ENCODE measurements at places on chromosomes 7 and 10.

DNA sequence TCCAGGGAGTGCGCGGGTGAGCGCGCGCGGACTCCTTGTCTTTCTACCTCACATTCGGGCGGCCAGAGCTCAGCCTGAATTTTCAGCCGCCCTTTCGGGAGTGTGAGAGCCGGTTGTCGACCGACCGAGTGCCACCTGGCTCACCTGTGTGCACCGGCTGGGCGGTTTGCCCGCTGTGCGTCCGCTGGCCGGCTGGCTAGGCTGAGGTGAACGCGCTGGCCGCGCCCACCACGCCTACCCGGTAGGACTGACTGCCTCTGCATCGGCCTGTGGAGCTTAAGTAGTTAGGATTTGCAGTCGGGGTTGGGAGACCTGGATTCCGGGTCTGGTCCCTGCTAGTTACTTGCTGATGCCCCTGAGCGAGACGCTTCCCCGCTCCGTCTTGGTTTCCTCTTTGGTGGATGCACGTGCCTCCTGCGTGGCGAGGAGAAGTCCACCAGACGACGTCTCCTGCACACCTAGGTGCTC lies 553 bp downstream of the TSPAN15 start:
- peak; percentile 51 for DNase-seq

DNA sequence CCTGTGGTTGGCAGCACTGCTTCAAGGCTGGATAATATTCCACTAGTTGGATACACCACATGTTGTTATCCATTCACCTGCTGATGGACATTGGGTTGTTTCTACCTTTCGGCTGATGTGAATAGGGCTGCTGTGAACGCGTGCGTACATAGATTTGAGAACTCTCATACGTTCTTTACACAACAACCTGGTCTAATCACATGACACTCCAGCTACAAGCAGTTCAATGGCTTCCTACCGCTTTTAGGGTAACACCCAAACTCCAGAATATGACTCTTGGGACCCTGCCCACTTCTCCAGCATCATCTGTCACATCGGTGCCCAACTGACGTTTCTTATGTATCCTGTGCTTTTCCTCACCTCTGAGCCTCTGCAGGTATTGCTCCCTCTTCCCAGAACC lies 114.6 kb downstream of the ABLIM1 start:
- DNase-seq = no peak

- no peak for DNase-seq
Observed at GRCh38 chr10:22229802-22230157, 12.0 kb upstream of the EBLN1 start.

DNA sequence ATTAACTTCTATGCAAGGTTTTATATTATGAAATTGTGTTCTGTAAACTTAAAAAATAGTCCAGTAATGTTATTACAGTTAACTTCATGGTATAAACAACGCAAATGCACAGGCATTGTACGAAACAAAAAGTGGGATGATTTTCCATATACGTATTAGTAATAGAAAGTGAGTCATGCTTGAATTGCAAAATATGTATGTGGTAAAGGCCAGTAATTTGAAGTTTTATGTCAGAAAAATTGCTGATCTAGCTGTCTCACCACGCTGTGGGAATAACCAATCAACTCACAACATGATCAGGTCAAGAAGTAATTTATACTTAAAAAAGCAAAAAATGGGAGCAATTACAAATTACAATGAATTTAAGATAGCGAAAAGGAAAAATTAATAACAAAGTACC lies 37.0 kb upstream of the GLI3 start:
- no peak for DNase-seq

DNA sequence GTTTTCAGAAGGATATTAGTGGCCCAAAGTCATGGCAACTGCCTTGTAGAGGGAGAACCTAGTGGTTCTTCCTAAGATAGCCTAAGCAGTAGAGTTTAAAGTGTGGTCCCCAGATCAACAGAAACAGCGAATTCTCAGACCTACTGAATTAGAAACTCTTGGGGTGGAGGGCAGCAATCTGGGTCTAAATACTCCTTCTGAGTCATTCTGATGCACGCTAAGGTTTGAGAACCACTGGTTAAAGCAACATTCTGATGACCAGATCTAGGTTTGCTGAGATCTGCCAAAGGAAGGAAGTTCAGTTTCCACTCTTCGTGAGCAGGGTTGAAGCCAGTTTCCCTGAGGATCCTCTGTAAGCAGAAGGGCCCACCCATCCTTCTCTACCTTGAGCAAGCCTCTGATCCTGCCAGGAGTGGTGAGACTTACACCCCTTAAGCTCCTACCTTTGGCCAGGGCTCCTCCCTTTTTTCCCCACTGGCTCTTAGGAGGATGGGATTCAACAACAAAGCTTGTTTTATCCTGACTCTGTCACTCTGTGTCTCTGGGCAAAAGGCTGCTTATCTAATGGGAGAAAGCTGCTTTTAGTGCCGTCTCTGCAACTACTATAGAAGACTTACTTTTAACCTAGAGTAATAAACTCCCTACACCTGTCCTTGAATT lies 26.8 kb upstream of the TRUB1 start:
- no peak for DNase-seq

DNA sequence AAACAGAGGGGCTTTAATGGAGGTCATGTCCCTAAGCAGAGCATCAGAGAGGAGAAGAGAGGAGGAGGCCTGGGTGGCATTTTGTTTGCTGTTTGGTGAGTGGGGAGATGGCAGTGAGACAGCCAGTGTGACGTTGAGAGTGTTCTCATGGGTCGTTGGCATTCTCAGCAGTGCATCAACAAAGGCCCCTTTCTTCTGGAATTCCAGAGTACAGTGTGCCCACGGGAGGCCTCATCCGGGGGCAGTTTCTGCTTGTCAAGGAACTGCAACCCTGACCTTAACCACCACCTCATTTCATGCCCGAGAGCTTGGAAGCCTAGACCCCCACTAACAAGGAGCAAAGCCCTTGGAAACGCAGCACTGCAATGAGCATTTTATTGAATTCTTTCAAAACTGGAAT lies 92.9 kb downstream of the CELF2 start:
- DNase-seq = no peak

GRCh38 chr7:136116186-136116585 lies 139.0 kb upstream of the MTPN start:
- DNase-seq = no peak

- peak; percentile 65 for DNase-seq
Observed at GRCh38 chr7:91759205-91759863, 121.2 kb downstream of the MTERF1 start.

GRCh38 chr7:135240441-135240840 lies 6.8 kb downstream of the STRA8 start:
- no peak for DNase-seq

GRCh38 chr7:95669513-95669912 lies 73.2 kb upstream of the PDK4 start:
- DNase-seq = no peak

GRCh38 chr7:99012722-99013121 lies 131.2 kb downstream of the SMURF1 start:
- DNase-seq = no peak

DNA sequence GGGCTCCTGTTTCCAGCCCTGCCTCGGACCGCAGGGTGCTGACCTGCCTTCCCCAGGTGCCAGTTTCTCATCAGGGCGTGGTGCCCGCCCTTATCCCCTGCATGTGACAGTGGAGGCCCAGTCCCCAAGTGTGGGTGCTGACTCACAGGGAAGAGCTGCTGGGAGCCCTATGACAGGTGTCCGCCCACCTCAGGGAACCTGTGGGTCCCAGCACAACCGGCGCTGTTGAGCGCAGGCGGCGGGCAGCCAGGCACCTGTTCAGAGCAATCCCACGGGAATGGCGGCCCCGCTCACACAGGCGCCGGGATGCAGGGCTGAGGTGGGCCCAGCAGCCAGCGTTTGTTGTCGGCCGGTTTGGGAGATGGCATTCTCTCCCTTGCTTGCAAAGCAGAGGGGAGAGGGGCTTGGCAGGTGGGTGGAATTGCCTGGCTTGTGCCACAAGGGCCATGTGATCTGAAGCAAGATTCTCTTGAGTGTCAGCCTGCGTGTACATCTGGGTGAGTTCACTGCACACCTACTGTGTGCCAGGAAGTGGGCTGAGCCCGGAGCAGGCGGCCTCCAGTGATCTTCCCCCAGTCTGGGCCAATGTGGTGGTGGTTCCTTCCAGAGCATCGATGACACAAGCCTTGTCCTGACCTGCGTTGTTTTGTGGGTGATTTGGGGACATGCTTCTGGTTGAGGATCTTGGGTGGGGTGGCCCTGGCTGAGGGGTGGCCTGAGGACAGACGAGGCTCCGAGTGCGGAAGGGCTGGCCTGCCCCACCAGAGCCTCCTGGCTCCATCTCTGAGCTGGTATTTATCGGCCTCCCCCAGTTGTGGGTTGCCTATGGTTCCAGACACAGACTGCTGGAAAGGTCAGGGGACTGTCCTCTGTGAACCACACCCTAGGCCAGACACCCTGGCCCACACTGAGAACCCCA lies 2.4 kb downstream of the PWWP2B start:
- DNase-seq = no peak

GRCh38 chr7:129774359-129774758 lies 162.8 kb downstream of the NRF1 start:
- DNase-seq = no peak

- no peak for DNase-seq
Observed at GRCh38 chr10:124802313-124802675, 675 bp downstream of the ABRAXAS2 start.

DNA sequence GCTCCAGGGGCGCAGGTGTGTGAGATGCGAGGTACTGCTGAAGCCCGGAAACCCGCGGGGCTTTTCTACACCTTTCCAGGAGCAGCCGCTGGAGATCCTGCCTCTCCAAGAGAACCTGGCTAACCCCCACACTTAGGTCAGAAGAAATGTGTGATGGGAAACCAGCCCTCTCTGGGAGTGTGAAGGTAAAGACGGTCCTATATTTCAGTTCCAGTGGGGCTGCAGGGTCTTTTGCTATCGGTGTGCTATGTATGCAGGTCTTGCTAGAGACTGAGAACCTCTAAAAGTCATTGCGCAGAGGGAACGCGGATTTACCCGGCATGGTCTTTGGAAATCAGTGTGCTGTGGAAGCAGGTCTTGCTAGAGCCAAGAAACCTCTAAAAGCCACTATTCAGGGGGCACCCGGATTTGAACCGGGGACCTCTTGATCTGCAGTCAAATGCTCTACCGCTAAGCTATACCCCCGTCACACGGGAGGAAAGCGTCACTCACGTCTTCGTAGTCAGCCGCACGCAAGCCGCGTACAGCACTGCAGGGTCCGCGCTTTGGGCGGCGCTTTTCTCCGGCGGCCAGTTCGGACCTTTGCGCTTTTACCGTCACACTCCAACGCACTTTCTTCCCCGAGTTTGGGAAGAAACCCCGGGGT lies 46.0 kb downstream of the ZNF777 start:
- no peak for DNase-seq

GRCh38 chr10:86152354-86152753 lies 214.2 kb downstream of the GRID1 start:
- DNase-seq = no peak

GRCh38 chr10:14587540-14588083 lies 187.1 kb downstream of the FAM107B start:
- DNase-seq = no peak

DNA sequence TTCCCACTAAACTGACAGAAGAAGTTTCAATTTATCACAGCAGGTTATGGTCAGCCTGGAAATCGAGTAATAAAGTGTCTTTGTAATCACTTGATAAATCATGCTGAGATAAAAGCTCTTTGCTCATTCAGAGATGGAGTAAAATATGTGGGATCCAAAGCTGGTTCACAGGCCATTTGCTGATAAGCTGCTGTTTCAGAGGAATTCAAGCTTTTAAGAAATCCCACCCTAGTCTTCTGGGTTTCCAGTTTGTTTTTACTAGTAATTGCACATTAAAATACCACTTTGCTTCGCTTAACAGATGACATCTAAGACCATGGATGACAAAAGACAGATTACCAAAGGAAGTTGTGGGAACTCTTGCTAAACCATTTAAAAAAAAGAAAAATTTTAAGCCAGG lies 37.4 kb upstream of the CDK6 start:
- DNase-seq = no peak

DNA sequence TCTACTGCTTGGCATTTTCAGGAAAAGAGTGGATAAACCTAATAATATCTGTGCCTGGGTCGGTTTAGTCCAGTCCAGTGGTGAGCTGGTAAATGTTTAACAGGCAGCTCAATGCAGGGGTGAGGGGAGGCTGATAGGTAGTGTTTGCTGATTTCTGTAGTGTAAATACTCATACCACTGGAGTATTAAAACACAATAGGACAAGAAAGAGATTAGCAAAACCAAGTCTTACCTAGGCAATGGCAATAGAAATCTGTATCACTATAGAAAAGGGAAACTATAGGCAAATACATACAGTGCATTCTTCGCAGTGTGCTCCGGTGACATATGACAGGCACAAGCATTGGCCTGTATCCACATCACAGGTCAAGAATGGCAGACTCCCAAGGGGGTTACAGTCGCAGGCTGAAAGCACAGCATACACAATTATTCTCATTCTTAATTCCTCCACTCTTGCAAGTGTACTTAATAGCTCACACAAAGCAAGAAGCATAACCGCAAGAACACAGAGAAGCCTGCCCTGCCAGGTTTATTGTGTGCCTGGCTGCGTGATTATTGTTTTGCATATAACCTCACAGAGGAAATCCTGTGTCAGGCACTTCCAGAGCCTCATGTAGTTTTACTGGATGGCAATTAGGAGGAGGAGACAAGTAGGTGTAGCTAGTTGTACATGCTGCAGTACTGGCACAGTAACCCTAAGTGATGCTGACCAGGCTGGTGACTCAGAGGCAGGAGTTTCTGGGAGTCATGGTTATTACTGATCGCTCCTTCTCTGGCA lies 35.0 kb downstream of the LAMB4 start:
- peak; percentile 13 for DNase-seq

DNA sequence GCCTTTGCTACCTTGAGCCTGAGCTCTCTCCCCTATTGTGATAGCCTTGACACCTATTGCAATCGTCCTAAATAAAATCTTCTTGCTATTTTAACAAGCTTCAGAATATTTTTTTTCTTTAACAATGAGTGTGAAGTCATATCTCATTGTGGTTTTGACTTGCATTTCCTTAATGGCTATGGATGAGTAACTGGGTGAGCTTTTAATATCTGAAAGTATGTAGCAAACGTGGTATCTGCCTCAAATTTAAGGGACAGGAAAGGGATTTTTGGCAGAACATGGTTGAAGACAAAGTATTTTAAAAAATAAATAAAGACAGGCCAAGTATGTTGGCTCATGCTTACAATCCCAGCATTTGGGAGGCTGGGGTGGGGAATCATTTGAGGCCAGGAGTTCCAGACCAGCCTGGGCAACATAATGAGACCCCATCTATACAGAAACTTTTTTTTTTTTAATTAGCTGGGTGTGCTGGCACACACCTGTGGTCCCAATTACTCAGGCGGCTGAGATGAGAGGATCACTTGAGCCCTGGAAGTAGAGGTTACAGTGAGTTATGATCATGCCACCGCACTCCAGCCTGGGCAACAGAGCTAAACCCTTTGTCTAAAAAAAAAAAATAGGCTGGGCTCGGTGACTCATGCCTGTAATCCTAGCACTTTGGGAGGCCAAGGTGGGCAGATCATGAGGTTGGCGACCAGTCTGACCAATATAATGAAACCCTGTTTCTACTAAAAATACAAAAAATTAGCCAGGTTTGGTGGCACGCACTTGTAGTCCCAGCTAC lies 319.3 kb upstream of the NRP1 start:
- no peak for DNase-seq

GRCh38 chr7:47685712-47686376 lies 103.9 kb upstream of the TNS3 start:
- no peak for DNase-seq

GRCh38 chr10:129552119-129552518 lies 85.1 kb downstream of the MGMT start:
- no peak for DNase-seq

All from prostate gland (tissue), 2 donors.